NB4 (cell line): ENCODE measurements at places on chromosomes 11 and 22.
A peak's percentile ranks its signal among the peaks of the same experiment; 100 is the strongest.

DNA sequence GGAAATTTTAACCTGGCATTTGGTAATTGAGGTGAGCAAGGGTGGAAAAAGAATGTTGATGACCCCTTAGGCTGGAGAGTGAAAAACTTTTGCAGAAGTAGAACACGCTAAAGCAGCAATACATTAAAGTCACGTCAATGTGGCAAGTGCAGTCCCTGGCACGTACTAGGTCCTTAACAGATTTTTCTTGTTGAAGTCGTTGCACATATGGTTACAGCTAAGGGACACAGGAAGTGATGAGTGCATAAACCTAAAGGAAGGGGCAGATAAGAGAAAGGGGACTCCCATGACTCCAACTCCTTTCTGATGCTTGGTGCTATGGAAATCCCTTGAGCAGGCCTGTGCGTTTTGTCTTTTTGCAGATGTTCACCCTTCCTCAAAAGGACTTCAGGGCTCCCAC, 1.2 kb downstream of the ACCS start:
- DNase-seq = peak; percentile 64

DNA sequence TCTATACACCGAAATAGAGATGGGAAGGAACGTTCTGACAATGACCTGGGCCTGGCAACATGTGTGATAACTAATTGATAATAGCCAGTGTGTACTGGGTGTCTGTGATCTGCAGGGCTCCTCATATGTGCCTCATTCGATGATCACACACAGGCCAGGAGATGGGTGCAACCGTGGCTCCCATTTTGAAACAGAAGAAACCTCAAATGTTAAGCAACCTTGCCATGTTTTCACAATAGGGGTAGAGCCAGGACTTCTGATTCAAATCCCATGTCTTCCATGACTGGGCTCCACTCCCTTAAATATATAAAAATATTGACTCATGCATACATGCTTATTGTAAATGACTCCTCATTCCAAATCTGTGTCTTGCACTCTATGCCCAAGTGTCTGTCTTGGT, 11.1 kb downstream of the APOL3 start:
- DNase-seq = peak; percentile 34

- DNase-seq = no peak
These were observed 205.8 kb upstream of the PDGFD start for GRCh38 chr11:104369761-104370160.

GRCh38 chr11:120168108-120168959, 30.4 kb upstream of the TRIM29 start:
- DNase-seq = peak; percentile 6

GRCh38 chr11:63443714-63444113, 47.3 kb downstream of the PLAAT5 start:
- DNase-seq = no peak

DNA sequence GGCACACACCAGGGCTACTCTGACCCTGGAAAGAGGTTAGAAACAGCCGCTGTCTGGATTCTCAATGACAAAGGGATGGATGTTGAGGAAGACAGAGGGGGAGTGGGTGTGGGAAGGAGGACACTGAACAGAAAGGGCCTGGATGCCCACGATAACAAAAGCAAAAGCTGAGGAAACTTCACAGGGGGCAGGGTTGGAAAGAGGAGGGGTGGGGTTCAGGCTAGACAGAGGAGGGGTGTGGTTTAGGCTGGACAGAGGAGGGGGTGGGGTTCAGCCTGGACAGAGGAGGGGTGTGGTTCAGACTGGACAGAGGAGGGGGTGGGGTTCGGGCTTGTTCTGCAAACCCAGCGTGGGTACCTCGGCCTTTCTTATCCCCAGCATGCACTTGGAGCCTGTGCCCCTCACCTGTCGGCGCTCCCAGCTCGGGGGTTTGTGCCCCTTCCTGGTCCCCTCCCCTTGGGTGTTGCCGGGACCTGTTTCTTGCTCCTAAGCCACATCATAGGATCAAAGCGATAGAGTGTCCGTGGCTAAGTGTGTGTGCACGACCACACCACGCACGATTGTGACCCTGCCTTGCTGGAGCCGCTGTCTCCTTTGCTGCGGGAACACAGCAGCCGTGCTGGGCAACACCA, 75.6 kb downstream of the BRD1 start:
- DNase-seq = no peak

DNA sequence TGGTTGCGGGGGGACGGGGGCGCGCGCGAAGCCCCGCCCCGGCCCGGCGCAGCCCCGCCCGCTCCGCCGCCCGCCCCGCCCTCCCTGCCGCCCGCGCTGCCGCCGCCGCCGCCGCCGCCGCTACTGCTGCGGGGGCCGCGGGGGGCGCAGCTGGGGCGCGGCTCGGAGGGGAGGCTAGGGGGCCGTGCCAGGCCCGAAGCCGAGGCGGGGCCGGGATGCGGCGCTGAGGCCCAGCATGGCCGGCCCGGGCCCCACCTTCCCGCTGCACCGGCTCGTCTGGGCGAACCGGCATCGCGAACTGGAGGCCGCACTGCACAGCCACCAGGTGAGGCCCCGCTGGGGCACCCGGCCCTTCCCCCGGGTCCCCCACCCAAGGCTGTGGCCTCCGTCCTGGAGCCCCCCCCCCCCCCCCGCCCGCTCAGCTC, at the start of gene ANKRD13D:
TSS of gene ANKRD13D (plus strand) at position 78 of the 425 bp plus-strand sequence. CDS start at position 236, 158 bp downstream.
- no peak for DNase-seq

DNA sequence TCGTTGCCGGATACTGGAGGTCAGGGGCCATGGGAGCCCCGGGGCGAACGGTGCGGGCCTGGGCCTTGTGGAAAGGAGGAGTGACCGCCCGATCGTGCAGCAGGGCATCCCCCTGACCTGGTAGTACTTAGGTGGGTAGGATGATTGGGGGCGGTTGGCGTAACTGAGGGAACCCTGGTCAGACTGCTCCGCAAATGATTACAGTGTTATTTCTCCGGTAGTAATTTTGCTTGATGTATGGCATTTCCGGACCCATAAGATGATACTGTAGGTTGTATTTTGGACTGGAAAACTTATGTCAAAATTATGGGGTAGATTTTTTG, 762 bp downstream of the MTMR3 start:
- DNase-seq = no peak

DNA sequence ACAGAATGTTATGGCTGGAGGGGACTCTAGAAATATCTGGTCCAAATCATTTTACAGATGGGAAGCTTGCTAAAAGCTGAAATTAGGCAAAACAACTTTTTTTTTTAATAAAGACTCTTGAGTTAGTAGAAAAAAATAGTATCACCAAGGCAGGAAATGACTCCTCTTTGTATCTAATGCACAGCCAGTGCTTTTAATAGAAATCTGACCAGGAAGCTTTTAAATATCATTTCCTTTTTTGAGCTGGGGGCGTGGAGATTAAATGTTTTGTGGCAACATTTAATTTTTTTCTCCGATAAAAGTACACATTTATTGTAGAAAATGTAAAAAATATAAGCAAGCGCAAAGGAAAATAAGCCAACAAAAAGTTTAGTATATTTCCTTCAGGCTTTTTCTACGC, 22.5 kb downstream of the TRAF6 start:
- no peak for DNase-seq

- peak; percentile 25 for DNase-seq
These were observed 20.9 kb downstream of the SHISAL1 start for GRCh38 chr22:44291674-44292360.

GRCh38 chr11:57202281-57202680, 20.5 kb downstream of the LRRC55 start:
- DNase-seq = no peak

GRCh38 chr11:3159296-3160190, 5.6 kb downstream of the OSBPL5 start:
- DNase-seq = no peak

GRCh38 chr22:36885474-36885873, 24.7 kb downstream of the NCF4 start:
- DNase-seq = no peak

- DNase-seq = no peak
These were observed 79.9 kb downstream of the AMBRA1 start for GRCh38 chr11:46513934-46514342.

GRCh38 chr11:117591316-117592039, 205.5 kb downstream of the DSCAML1 start:
- DNase-seq = no peak

DNA sequence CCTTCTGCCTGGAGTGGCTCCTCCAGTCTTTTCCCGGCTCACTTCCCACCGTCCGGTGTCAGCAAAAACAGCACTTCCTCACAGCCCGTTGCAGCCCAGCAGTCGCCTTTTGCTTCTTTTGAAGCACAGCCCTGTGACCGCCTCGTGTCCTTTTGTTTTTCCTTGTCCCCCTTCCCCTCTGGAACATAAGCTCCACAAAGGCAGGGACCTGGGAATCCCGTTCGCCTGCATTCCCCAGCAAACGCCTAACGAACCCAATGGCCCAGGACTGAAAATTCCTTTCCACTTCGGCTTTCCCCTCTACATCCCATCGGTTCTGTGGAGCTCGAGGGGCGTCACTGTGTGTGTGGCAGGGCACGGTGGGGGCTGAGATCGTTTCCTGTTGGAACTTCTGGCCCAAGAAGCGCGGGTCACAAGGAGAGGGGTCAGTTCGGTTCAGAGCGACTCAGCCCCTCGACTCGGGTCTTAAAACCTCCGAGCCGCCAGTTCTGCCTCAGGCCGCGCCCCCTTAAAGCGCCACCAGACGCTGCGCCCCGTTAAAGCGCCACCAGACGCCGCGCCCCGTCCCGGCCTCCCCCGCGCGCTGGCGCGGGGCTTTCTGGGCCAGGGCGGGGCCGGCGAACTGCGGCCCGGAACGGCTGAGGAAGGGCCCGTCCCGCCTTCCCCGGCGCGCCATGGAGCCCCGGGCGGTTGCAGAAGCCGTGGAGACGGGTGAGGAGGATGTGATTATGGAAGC, 841 bp downstream of the RIC8A start:
- peak; percentile 89 for DNase-seq

GRCh38 chr22:48316257-48317250, 1511.1 kb downstream of the BRD1 start:
- DNase-seq = no peak
